ENCODE measurements at places on chromosomes 1 and 21.

DNA sequence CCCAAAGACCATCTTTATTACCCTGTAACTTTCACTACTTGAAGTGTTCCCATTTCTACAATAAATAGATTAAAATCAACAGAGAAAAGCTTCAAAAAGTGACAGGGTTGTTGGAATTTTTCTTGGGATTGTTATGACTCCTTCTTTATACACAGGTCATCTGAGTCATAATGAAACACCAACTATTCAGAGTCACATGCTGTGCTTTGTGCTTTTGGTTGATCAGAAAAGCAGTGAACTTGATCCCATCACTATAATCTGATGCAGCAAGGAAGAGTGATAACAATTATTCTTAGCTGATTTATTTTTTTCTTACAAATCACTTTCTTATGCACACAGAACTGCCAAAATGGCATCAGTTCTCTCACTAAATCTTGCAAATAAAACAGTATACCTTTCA lies 422.9 kb downstream of the PTBP2 start:
- DNase-seq = no peak

GRCh38 chr1:172885971-172886370 lies 164.8 kb downstream of the TNFSF18 start:
- no peak for DNase-seq

DNA sequence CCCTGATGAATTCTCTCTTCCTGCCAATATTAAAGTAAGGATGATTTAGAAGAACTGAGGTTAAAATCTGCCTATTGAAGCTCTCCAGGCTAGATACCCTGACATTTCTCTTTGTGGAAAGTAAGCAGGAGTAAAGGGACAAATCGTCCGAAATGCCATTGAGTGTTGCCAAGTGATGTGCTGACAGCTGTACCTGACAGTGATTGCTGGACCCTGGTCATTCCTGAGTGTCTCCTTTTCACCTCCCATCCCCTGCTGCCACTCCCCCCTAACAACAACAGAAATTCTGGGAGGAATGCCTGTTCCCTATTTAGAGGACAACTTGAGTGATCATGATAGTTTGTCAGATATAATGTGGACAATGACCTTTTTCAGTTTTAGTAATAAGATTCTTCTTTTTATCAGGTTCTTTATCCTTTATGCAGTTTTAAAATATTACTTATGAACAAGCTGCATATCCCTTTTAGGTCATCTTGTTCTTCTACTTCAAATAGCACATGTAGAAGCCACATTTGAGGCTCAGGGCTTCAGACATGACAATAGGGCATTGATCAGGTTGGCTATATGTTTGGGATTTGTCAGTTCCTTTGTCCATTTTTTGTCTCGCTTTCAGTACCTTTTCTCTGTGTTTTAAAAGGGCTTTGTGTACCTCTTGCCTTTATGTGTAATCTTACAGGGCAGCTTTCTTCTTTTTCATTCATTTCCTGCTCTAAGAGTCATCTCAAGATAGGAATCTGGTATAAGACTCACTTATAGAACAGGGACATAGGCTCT lies 56.0 kb downstream of the ITSN1 start:
- DNase-seq = no peak

DNA sequence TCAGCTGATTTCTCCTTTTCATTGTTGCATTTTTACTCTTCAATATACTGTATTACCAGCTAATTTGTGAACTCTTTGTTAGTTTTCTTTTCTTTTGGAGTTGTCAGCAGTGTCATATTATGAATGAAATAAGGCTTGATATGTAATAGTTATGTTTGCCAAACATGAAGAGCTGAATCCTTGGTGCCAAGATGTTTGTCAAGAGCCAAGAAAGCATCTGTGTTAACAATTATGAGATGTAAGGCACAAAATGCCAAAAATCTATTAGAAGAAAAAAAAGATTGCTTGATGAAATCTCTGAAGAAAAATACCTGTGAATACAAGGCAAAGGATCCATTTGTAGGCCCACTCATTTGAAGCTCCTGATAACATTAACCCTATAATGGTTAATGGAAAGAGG lies 48.4 kb upstream of the RNPC3 start:
- DNase-seq = no peak

GRCh38 chr21:27548486-27548885 lies 581.6 kb upstream of the ADAMTS5 start:
- DNase-seq = no peak

DNA sequence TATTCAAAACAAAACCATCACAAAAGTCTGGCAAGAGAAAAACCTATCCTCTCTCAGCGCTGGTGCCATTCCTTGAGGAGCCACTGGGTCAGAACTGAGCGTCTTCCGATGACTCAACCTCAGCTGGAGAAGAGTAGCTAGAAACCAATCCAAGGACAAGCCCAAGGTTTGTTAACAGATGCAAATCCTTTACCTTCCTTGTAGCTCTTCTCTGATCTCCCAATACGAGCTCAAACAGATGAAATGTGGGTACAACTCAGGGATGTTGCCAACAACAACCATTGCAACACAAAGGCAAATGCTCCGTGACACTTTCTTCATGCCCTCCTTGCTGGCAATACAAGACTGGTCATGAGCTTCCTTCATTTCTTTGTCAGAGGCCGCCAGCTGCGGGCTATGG lies 337.1 kb downstream of the SIPA1L2 start:
- DNase-seq = no peak

DNA sequence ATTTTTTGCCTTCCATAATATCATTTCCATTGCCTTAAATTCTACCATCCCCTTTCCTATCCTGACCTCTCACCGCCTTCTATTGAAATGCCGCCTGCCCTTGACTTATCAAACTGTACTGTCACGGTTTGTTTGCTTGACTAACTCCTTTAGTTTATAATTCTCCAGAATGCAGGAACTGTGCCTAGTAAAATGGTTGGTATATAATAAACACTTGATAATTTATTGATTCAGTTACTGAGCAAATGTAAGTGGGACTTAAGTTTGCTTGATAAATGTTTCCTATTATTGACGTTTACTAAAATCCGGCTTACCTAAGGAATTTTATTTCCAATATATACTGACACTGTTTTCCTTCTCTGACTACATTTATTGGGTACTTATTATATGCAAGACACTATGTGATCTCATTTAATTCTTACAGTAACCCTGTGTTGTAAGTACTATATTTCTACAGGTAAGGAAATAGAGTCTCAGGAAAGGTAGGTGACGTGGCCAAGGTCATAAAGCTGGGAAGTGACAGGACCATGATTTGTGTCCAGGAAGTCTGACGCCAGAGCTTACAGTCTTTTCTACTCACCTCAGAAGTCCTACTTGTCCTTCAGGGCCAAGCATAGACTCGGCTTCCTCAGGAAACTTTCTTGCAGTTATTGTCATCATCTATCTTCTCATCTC lies 35.7 kb downstream of the DPT start:
- DNase-seq = no peak

- DNase-seq = no peak
Measured at GRCh38 chr1:172376431-172376830, 44.1 kb upstream of the C1orf105 start.

DNA sequence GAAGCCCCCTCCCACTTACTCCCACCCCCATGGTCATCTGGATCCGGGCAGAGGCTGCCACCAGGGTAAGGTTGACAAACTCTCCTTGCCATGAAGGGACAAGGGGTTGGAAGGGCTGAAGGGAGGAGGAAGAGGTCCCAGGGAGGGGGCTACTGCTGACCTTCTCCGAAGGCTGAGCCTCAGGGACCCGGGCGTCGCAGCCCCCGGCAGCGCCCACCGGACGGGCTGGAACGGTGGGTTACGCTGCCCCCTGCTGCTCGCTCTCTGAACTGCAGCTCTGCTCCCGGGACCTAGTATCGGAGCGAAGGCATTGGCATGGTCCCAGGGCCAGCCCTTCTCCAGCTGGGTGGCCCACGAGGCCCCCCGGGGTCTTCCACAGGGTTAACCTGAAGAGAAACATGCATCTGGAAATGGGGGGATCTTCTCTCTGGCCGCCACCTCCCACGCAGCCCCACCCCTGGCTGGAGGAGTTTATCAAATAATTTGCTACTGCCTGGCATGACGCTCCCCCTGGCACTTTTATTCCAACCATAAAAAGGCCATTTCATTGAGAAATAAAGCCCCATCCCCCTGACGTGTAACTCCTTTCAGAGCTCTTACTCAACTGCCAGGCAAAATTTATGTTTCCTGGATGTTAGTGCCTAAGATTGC lies 70.4 kb upstream of the TARDBP start:
- DNase-seq = peak; percentile 79

GRCh38 chr21:30623362-30623761 lies 2.9 kb downstream of the KRTAP20-4 start:
- no peak for DNase-seq

GRCh38 chr1:17539118-17539476 lies 401 bp upstream of the ARHGEF10L start:
- DNase-seq = no peak

DNA sequence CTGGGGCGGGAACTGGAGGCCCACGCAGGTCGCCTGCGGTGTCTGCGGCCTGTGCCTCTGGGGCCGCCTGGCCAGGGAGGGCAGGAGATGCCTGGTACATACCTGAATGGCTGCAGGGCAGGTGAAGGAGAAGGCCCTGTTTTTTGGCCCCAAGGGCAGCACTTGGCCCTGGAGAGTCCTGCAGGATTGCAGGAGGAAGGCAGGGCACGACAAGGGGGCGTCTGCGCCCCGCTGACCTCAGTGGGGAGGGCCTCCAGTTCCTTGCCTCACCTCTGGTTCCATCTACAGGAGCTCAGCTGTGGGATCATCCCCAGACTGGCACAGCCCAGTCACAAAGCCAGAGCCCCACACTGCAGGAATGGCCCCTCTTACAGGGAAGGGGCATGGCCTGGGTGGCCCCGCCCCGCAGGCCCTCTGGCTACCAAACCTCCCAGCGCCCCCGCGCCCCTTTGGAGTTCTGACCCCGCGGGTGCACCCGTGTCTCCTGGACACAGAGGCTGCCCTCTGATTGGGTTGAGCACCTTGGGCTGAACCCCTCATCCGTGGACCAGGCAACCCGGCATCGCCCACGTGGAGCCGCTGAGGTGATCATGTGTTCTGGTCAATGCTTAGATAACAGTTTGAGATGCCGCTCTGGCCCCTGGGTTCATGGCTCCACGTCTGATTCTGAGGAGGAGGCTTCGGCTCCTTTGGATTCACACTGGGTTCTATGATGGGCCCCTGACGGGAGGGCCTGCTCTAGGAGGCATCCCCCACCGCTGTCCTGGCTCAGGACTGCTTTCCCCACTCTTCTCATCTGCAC lies 1.3 kb upstream of the PEX10 start:
- DNase-seq = no peak

- DNase-seq = no peak
Measured at GRCh38 chr1:68370101-68370915, 79.4 kb downstream of the RPE65 start.

DNA sequence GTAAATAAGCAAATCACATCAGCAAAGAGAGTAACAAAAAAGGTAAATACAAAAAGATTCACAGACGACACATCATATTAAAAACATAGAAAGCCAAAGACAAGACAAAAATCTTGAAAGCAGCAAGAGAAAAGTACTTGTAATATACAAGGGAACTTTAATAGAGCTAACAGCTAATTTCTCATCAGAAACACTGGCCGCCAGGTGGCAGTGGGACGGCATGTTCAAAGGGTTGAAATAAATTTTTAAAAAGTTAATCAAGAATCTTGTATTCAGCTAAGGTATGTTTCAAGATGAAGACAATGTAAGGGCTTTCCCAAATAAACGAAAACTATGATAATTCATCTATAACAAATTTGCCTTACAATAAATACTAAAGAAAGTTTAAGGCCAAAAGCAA lies 358.1 kb downstream of the LRRIQ3 start:
- DNase-seq = no peak

- DNase-seq = no peak
Measured at GRCh38 chr1:12521096-12521495, 96.9 kb downstream of the DHRS3 start.

DNA sequence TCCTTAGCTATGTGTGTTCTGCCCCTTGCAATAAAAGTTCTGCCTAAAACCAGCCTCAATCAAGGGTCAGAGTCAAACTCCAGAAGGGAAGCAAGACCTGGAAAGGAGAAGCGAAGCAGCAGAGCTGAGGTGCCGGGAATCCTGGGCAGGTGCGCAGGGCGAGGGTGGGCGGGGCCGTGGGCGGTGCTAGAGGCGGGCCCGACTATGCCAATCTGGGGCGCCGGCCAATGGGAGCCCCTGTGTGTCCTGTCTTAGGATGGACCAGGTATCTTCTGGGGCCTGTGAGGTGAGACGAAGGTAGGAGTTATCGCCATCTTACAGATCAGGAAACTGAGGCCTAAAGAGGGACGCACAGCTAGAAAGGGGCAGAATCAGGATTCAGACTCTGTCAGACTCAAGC lies 120.3 kb downstream of the PTPRU start:
- no peak for DNase-seq

DNA sequence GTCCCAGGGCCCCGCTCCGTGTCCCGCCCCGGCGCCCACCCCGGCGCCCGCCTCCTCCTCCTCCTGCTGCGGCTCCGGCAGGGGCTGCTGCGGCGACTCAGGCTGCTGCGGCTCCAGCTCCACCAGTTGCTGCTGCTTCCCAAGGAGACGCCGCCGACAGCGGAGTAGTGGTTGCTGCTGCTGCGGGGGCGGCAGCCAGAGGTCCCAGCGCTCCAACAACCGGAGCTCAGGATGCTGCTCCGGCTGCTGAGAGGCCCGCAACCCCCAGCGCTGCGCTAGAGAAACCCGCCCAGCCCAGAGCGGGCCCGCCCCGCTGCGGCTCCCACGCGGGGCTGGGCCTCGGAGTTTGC lies 1.1 kb downstream of the CRCT1 start:
- DNase-seq = no peak

DNA sequence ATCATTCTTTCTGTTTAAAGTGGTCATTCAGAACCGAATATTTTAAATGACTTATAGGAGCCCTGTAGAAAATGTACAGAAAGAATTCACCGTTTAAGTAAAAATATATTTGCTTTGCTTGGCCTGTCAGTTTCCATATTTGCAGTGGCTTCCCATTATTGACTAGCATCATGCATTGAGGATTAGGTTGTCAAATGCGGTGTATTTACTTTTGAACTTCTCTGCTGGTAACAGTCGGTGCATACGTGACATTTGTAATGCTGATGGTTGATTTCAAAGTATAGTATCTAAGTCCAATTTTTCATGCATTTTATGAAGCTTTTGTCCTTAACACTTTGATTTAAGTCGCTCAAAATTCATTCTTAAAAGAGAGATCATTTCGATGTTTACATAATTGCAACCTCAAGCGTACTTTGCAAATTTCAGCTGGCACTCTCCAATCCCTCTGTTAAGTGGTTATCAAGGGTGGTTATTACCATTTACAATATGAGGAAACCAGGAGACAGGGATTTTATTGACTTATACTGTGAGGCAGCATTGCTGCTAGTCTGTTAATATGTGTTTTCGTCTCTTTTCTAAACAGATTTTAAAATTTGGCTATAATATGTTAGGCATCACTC lies 201.6 kb downstream of the SDCCAG8 start:
- no peak for DNase-seq

DNA sequence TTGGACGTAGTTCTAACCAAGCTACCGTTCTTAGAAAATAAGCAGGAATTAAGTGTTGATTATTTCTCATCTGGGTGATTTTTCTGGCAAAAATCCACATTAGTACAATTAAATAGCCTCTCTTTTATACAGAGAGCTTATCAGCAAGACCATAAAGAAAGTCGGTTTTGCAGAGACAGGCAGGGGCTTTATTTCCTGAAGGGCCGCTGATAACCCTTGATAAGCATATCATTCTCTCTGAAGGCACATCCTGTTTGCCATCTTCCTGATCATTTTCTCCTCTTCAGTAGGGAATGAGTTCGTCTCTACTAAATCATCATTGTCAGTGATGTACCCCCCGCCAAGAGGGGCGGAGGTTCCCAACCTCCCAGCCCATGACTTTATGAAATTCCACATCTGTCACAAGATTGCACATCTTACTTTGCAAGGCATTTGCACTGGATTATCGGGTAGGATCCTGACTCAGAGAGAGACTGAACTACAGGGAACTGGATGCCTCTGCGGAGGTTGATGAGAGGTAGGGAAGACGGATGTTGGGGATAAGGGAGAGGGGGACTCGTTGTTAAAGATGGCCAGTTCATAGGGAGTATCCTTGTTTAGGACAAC lies 115.7 kb downstream of the KCNJ6 start:
- DNase-seq = no peak

Measured in NCI-H1092 (cell line).